Activated T-helper 1 cell treated with anti-CD3 and anti-CD28 coated beads, Interleukin-2, amount 50 U/mL, for 16 hours (primary cell): ENCODE measurements at places on chromosomes 7 and 10.

- no peak for DNase-seq
These were observed 170.9 kb downstream of the RAB11FIP2 start for GRCh38 chr10:117875793-117876192.

- DNase-seq, result no peak
These were observed 53.9 kb upstream of the NRP1 start for GRCh38 chr10:33388382-33388781.

DNA sequence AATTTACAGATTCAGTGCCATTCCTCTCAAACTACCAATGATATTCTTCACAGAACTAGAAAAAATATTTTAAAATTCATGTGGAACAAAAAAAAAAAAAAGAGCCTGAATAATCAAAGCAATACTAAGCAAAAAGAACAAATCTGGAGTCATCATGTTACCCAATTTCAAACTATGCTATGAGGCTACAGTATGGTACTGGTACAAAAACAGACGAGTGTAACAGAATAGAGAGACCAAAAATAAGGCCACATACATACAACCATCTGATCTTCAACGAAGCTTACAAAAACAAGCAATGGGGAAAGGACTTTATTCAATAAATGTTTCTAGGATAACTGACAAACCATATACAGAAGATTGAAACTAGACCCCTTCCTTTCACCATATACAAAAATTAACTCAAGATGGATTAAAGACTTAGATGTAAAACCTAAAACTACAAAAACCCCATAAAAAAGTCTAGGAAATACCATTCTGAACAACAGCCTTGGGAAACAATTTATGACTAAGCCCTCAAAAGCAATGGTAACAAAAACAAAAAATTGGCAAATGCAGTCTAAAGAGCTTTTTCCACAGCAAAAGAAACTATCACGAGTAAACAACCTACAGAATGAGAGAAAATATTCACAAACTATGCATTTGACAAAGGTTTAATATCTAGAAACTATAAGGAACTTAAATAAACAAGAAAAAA lies 207.7 kb downstream of the PTN start:
- DNase-seq, result no peak

DNA sequence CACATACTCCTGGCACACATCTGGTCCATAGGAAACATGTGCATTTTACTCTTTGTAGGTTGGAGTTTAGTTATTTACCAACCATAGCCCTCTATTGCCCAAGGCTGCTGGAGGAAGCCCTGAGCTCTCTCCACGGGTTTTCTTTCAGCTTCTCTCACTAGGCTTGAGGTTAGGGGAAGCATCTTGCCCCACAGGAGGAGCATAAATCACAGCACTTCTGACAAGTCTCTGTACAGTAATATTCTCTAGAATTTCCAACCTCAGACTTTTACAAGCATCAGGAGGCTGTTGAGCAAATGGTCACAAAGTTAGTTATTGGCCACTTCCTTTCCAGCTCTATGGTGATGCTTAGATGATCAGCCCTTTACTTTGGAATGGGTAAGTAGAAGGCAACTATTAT lies 122.9 kb upstream of the GLI3 start:
- no peak for DNase-seq

- DNase-seq, result no peak
These were observed 668.4 kb upstream of the NRP1 start for GRCh38 chr10:34002896-34003295.

DNA sequence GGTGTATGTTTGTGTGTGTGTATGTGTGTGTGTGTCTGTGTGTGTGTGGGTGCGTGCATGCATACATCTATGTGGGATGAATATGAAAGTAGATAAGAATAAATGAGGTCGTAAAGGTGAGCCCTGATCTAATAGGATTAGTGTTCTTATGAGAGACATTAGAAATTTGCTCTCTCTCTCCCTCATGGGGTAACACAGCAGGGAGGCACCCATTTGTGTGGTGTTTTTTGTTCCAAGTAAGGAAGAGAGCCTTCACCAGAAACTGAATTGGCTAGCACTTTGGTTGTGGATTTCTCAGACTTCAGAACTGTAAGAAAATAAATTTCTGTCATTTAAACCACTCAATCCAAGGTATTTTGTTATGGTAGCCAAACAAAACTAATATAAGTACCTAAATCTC lies 353.7 kb upstream of the CHRM2 start:
- DNase-seq, result no peak

- DNase-seq, result no peak
These were observed 23.2 kb upstream of the C1GALT1 start for GRCh38 chr7:7159063-7159658.
